IMR-90 (cell line): ENCODE measurements at places on chromosomes 11 and 22. TPM values are rescaled to one million over a fixed set of nuclear protein-coding genes. Genes with fewer than 3 reads are reported as not detected.

Gene FGF19
- total RNA-seq = not detected in 2 replicates

DNA sequence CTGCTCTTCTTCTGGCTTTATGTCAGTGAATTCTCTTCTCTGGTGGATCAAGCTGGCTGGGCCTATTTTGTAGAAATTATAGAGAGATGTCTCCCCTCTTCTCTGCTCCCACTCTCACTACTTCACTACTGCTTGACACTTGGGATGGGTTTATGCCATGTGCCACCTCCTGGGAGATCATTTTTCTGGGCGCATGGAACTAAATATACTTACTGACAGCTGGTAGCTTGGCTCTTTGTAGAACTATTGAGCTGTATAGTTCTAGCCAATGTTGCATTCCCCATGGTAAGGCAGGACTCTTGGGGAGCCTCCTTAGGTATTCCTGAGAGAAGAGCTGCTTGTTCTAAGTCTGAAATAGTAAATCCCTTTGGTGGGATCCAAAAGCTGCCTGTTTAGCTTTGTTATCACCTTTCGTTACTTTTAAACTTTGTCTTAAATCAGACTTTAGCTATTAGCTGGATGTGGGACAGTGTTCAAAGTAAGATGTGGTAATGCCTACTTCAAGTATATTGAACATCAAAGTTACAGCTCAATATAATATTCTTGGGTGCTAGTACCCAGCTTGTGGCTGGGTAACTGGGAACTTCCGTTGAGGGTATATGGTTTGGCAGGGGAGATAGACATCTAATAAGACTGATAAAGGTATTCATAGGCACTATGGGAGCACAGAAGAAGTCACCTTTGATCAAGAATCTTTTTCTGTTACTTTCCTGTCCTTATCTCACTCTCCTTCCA, 87.5 kb upstream of the RRM1 start:
- H3K36me3 ChIP-seq = no peaks in the 10 kb centered on the region
- H3K27me3 ChIP-seq = no peaks in the 10 kb centered on the region
- H3K4me3 ChIP-seq = no peak overlapping the region
- H3K4me1 ChIP-seq = no peaks in the 10 kb centered on the region
- no peak overlapping the region for H3K27ac ChIP-seq
- no peak for DNase-seq

Gene TRPC6
- 2.3 and 3.1 TPM in 2 replicates for total RNA-seq

Gene GLYAT
- not detected in 2 replicates for total RNA-seq

Gene SYT13
- total RNA-seq = not detected in 2 replicates

GRCh38 chr11:114058026-114058706, 1.3 kb upstream of the ZBTB16 start:
- no peak overlapping the region for H3K27ac ChIP-seq
- H3K4me1 ChIP-seq = peaks cover 1% of the 10 kb centered on the region; the same call in 1 of the 2 replicates
- no peak overlapping the region for H3K4me3 ChIP-seq
- peaks cover 63% of the 10 kb centered on the region for H3K27me3 ChIP-seq
- DNase-seq = no peak

DNA sequence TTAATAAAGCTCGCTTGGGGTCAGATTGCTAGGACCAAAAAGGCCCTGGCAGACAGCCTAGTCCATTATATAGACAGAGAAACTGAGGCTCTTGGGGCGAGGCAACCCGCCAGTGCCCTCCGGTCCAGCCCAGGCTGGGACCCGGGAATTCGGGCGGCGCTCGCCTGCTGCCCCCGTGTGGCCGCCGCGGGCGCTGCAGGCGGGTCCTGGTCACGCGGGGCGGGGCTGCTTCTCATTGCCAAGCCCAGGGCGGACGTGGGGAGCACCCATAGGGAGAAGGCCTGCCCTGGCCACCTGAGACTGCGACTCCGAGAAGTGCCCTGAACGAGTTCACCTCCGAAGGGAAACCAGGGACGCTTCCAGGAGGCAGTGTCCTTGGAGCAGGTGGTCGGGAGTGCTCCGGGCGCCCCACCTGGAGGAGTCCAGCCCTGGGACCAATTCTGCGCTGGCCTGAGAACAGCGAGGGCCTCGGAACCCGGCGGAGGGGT, 36.0 kb upstream of the CSNK1E start:
- no peaks in the 10 kb centered on the region for H3K4me1 ChIP-seq
- H3K4me3 ChIP-seq = no peak overlapping the region
- no peaks in the 10 kb centered on the region for H3K27me3 ChIP-seq
- no peak overlapping the region for H3K27ac ChIP-seq
- peak; percentile 27 for DNase-seq
- peaks cover 4% of the 10 kb centered on the region; the same call in 1 of the 2 replicates for H3K36me3 ChIP-seq

Gene OR52J3
- total RNA-seq = not detected in 2 replicates

DNA sequence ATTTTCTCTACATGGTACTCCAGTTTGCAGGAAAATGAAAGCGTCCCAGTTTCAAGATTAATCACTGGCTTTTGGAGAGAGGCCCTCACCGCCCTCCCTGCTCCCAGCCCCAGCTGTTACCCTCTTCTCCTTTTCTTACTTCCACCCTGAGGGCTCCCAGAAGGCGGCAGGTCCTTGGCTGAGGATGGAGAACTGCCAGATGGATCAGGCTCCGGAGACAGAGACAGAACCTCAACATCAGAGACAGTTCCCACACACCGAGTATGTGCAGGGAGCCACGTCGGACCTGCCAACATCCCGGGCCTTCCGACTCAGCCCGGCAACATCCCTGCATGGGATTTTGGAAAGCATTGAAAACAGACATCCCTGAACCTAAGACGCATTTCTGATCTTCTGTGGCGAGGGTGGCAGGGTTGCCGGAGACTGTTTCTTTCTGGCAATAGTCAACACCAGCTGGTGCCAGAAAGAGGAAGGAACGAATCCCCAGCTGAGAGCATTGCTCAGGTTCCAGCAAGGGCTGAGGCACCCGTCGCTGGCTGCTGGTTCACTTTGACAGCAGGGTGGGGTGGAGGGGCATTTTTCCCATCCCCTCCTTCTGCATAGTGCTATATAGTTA, 467.1 kb downstream of the MIAT start:
- peaks cover 23% of the 10 kb centered on the region for H3K27me3 ChIP-seq
- peaks cover 2% of the 10 kb centered on the region; the same call in 1 of the 2 replicates for H3K4me1 ChIP-seq
- no peak overlapping the region for H3K4me3 ChIP-seq
- H3K36me3 ChIP-seq = no peaks in the 10 kb centered on the region

DNA sequence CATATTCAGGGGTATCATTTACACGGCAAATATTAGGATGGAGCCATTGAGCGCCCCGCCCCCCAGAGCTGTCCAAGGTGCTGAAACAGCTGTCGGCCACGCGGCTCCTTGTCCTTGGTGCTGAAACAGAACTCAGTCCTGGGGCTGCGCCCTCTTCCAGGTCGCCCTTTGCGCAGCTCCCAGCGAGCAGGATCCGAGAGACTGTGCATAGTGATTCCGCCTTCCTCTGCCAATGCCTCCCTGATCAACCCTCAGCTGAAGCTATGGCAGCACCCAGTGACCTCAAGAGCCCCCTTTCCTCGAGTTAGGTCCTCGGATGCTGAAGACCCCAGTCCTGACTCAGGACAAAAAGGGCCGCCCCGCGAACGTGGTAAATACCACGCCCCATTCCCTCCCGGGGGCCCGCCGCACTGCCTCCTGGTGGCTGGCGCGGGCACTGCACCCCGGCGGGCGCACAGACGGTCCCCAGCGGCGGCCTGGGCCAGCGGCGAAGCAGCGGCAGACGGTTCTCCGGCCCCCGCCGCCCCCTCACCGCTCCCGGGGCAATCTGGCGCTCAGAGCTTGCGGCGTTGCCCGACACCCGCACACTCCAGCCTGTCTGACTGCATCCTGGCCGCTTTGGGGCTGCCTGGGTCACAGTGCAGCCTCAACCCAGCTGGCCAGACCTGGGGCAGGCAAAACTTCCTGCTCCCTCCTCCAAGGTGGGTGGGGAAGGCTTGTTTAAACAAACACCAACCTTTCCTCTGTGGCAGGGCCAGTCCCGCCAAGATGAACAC, 13.4 kb downstream of the SYT7 start:
- peaks cover 70% of the 10 kb centered on the region for H3K27me3 ChIP-seq
- H3K27ac ChIP-seq = no peak overlapping the region
- no peaks in the 10 kb centered on the region for H3K36me3 ChIP-seq
- H3K4me1 ChIP-seq = no peaks in the 10 kb centered on the region
- peak; percentile 73 for DNase-seq
- H3K4me3 ChIP-seq = no peak overlapping the region
